ENCODE measurements at places on chromosomes 2 and 18.

DNA sequence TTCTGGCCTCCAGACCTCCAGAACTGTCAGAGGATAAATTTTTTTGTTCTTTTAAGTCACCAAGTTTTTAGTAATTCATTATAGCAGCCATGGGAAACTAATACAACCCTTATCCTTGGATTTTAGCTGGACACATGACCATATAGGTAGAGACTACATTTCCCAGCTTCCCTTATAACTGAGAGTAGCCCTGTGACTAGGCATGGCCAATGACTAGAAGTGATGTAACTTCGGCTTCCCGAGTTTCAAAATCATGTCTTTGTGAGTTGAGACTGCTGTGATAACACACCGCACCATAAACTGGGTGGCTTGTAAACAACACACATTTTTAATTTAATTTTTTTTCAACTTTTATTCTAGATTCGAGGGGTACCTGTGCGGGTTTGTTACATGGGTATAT is 134.0 kb upstream of the SERTAD2 start:
- DNase-seq: no peak

GRCh38 chr2:17912266-17912691 is 33.8 kb downstream of the KCNS3 start:
- DNase-seq: no peak

GRCh38 chr2:197360744-197361156 is 50.2 kb upstream of the ANKRD44 start:
- DNase-seq: no peak

DNA sequence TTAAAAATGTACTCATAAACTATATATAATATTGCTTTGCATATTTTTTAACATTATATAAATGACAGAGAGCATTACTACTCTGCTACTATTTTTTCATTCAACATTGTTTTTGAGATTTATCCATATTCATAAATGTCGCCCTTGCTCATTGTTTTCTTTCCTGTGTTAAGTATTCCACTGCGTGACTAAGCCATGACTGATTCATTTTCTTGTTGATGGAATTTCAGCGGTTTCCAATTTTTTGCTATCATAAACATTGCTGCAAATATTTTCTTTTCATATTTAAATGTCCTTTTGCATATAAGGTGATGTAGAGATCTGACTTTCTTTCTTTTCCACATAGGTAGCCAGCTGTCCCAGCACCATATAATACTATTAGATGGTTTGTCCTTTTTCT is 57.6 kb downstream of the SFXN5 start:
- no peak for DNase-seq

GRCh38 chr2:230441227-230441897 is 25.4 kb downstream of the SP100 start:
- DNase-seq: peak; percentile 38

DNA sequence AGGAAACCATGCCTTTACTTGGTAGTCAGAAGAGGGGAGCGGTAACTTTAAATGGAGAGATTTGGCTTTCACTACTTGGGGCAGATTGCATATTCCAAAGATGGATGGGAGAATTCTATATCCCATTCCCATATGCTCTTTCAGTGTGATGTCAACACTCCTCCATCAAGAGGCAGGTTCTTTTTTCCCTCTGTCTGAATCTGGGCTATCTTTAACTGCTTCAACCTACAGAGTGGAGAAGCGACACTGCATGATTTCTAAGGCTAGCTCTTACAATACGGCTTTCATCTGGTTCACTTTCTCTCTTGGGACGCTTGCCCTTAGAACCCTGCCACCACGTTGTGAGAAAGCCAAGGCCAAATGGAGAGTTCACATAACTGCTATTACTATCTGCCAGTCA is 34.4 kb downstream of the SKA1 start:
- no peak for DNase-seq

DNA sequence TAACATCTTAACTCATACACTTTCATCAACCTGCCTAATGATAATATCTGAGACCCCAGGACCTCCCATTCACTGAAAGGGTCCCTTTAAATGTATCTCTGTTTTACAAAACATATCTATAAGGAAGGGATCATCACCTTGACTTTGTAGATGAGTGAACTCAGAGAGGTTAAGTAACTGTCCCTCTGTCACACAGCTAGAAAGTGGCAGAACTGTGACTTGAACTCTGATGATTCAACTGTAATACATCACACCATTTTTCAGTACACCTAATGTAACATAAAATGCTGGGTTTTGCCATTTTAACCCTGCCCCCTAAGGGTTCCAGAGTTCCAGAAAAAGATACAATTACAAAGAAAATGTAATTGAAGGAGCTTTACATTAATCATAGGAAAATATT is 234.6 kb downstream of the ZEB2 start:
- no peak for DNase-seq

- no peak for DNase-seq
Measured at GRCh38 chr2:139790807-139791752, 1010.9 kb upstream of the NXPH2 start.

- DNase-seq: no peak
Measured at GRCh38 chr2:172938713-172939375, 136.8 kb upstream of the MAP3K20 start.

GRCh38 chr18:51273437-51273836 is 76.0 kb upstream of the MEX3C start:
- DNase-seq: no peak

DNA sequence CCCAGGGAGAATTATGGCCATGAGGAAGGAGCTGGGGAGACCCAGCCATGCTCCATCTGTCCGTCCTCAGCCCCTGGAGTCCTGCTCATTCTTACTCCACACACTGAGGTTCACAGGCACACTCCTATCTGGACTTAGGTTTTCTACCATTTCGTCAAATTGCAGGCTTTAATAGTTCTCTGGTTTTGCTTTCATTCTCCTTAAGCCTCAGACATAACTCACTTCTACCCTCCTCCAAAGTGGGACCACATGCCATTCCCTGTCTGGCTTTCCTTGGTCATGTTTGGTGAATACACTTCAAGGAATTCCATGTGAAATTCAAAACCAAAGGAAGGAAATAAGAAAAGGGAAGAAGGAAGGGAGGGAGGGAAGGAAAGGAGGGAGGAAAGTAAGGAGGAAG is 115.7 kb downstream of the CMPK2 start:
- no peak for DNase-seq

Data from activated CD4-positive, alpha-beta T cell treated with anti-CD3 and anti-CD28 coated beads, Interleukin-2, amount 50 U/mL, for 24 hours (primary cell).